ENCODE measurements at places on chromosomes 3 and 15.

- no peak for DNase-seq
Measured at GRCh38 chr3:20327889-20328288, 141.9 kb upstream of the SGO1 start.

DNA sequence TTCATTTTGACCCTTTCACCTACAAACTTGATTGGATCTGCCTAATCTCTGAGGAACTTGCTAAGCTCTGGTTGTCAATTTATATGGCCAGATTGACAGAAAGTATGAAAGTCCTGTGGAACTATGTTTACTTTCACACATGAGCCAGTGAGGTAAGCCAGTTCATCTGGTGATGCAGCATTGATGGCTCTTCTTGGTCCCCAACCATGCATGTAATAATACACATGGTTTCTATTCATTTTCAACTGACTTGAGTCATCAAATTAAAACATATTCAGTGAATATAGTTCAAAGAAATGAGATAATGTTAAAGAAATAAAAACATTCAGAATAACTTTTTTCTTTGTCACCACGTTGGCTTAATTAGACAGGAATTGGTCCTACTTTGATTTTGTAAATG is 336.1 kb upstream of the THBS1 start:
- DNase-seq, result no peak

GRCh38 chr3:141346007-141346406 is 22.3 kb upstream of the ZBTB38 start:
- DNase-seq, result no peak

GRCh38 chr3:135213822-135214221 is 418.8 kb downstream of the EPHB1 start:
- DNase-seq, result no peak

GRCh38 chr15:63726491-63726890 is 107.3 kb downstream of the HERC1 start:
- DNase-seq, result no peak

GRCh38 chr3:158381262-158381868 is 189.6 kb upstream of the MLF1 start:
- DNase-seq, result no peak
